ENCODE measurements at places on chromosomes 16 and 17.

DNA sequence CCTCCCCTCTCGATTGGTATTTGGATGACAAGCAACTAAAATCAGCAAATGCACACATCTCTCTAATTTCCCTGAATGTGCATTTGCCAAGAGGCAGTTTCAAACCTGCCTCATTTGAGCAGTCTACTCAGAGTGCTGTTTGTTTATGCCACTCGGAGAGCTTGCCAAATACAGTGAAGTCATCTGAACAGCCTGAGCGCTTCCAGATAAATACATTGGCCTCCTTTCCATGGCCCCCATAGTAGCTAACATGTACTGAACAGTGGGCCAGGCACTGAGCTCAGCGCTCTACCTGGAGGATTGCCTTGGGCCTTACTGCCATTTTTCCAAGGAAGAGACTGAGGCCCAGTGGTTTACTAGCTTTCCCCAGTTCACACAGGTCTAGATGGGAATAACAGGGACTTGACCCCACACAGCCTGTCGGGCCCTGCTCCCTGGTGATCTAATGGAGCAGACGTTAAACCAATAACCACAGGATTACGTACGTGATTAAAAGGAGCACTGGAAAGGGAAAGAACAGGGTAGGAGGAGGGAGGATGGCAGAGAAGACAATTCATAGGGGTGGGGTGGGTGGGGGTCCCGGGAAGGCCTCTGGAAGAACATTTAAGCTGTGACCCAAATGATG is 18.7 kb upstream of the ANKRD40CL start:
- peak; percentile 94 for DNase-seq

DNA sequence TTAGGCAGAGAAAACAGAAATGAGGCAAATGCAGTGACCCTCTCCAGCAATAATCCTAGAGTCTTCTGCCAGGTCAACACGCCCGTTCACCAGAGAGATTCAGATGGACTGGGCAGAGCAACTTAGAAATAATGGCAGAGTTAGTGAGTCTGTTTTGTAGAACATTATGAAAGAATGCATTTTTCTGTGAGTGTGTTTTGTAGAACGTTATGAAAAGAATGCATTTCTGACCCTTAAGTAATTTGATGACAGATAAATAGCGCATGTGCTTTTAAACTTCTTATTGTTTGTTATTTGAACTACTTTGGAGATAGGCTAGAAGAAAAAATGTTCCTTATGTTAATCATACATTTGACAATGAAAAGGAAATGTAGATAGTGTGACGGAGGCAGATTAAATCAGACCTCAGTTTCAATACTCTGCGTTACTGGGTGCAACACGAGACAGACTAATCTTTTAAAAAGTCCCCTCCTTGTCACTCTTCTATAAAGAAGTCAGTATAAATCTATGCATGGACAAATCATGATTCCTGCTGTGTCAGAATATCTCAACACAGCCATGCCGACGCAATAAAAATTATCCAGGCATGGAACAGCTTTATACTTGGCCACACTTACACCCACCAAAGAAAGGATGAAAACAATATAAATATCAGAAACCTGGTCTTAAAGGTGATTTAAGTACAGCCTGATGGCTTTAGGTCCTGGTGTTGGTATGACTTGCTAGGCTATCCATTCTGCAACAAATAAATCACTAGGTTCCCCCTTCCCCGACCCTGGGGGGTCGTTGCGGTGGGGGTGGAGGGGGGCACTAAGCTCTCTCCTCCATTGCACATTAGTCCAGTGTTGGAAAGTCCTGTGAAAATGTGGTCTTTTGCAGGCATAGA is 47.8 kb downstream of the MARCHF10 start:
- DNase-seq: no peak

- DNase-seq: no peak
These were observed 74.8 kb downstream of the HS3ST2 start for GRCh38 chr16:22888791-22889190.

- DNase-seq: no peak
These were observed 237.0 kb downstream of the ZNF423 start for GRCh38 chr16:49618955-49619354.

DNA sequence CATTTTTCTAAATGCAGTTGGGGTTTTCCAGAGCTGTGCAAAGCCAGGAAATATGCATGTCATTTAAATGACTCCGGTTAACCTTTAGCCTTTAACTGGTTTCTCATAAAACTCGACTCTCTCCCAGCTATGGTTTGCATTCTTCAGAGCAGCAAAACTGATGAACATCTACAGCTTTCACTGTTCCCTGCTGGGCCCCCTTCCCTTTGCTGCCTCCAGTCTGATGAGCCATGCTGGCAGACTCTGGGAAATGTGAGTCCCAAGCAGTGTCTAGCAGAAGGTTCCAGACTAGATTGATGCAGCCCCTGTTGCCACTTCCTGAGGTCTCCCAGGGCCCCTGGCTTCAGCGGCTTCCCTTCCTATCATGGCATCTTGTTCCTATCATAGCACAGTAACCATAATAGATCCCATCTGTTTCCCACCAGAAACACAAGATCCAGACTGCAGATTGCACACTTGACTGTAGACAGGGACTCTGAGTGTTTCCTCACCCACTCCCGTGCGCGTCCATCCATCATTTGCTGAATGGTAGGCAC is 135.4 kb downstream of the CLEC16A start:
- DNase-seq: no peak

DNA sequence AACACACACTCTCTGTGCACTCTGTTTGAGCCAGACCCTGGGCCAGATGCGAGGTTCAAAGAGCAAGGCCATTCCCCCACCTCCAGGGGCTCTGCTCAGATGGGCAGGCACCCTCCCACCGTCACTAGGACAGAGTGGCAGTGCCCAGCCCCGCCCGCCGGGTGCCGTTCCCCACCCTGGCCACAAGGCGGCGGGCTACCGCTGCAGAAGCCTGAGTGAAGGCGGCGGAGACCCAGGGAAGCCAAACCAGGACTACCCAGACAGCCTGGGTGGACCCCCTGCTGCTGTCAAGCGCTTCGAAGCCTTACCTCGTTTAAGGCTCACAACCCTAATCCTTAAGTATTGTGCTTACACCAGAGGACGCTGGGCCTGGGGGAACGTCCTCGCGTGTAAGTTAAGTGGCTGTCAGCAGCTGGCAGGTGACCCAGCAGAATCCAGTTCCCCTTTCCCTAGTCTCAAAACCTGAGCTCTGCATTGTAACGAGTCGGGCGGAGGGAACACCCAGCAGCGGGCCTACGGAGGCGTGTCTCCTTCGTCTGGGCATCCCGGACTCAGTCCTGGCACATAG is 4.5 kb downstream of the ARHGAP27 start:
- peak; percentile 82 for DNase-seq

DNA sequence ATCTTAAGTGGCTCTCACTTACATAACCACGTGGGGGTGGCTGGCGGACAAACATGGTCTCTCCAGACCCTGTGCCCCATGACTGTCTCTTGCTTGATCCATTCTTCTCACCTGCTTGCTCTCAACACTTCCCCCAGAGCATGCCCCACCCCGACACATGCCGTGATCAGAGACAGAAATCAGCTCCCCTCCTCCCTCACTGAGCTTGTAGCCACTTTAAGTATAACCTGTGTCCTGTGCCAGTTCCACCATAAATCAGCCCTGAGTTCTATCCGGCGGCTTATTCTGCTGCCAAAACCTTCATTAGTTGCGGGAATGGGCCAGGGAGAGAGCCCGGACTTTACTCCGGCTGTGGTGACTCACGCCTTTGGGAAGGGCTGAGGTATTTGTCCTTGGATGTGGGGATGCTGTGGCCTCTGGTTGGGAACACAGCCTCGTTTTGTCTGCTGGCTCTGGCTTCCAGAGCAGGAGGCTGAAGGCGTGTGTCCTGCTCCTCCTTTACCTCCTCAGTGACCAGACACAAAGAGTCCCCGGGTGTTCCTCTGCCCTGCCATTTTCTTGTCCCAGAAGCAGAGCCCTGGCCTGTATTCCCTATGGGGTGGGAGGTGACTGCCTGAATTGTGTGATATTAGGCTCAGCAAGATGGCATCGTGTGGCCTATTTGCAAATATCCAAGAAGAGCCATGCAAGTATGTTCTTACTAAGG is 21.1 kb downstream of the ANKRD40 start:
- peak; percentile 31 for DNase-seq

DNA sequence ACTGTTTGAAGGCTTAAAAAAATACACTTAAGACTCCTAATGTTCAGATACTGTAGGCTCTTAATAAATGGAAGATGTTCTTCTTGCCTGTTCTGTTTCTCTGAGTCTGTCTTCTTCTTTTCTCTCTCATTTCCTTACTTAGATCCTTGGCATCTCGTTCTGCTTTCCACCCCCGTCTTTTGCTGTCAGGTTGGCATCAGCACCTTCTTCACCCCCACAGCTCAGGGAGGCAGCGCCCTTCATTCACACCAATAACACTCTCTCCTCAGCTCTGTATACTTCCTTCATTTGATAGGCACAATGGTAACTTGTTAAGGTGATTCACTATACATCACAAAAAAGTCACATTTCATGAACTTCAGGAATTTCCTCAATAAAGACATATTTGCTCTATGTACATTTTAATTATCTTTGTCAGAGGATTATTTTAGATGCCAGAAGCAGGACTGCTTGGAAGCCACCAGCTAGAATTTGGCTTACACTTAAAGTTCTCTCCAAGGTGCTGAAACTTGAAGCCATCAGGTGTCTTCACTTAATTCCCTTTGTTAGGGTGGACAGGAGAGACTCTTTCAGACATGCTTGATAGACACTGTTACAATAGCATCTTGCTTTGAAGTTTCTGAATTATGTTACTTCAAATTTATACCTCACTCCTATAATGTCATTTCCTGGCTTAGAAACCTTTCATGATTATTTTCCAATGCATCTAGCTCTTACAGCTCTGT is 670.1 kb upstream of the C16orf82 start:
- DNase-seq: no peak

GRCh38 chr17:70037498-70037897 is 37.5 kb upstream of the KCNJ16 start:
- DNase-seq: no peak
